ENCODE measurements at places on chromosomes 4 and X.
A peak's percentile ranks its signal among the peaks of the same experiment; 100 is the strongest.

GRCh38 chr4:155478336-155478835, 101.6 kb upstream of the MAP9 start:
- no peak for DNase-seq

- no peak for DNase-seq
Observed at GRCh38 chr4:4849106-4849505, 10.4 kb upstream of the MSX1 start.

DNA sequence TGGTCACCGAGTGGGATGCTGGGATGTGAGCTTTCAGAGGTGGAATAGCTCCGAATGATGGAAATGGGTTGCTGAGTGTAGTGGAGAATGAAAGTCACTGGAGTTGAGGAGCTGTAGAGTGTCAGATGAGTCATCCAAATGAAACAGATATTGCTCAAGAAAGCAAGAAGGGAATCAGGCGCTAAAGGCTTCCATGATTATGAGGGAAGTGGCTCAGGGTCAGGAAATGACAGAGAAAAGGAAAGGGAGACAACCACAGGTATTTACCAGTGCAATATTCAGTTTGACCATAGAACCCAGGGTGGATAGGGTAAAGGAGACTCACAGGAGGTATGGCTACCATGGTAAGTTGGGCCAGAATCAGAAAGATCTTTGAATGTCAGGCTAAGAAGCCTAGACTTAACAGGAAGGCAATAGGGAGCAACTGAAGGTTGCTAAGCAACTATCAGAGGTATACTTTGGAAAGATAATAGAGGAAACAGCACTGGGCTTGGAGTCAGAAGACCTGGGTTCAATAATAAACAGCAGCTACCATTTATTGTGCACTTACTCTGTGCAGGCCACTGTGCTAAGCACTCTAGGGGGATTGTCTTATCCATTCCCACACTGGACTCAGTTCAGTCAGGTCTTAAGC, 11.7 kb downstream of the LAS1L start:
- DNase-seq, result no peak

- no peak for DNase-seq
Observed at GRCh38 chr4:170675568-170676262, 586.0 kb upstream of the AADAT start.

DNA sequence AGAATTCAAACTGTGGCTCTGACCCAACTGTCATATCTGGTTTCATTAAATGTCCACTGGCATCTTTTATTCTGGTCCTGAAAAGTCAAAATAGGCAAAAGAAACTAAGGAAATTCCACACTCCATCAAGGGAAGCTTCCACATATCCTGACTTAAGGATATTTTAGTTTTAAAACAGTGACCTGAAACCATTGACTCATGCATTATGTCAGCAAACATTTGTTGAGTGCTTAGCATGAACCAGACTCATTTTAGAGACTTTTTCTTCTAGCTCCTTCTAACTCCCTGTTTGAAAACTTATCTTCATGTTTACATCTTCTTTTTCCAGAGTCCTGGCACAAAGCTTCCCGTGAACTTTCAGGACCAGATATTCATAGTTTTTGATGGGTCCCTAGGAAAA, 6.9 kb upstream of the CXCL1 start:
- DNase-seq, result no peak

- no peak for DNase-seq
Observed at GRCh38 chr4:87120411-87121162, 99.8 kb downstream of the KLHL8 start.

GRCh38 chr4:121712783-121713182, 16.0 kb upstream of the ANXA5 start:
- no peak for DNase-seq

GRCh38 chr4:77263247-77263646, 106.2 kb downstream of the CCNG2 start:
- no peak for DNase-seq

DNA sequence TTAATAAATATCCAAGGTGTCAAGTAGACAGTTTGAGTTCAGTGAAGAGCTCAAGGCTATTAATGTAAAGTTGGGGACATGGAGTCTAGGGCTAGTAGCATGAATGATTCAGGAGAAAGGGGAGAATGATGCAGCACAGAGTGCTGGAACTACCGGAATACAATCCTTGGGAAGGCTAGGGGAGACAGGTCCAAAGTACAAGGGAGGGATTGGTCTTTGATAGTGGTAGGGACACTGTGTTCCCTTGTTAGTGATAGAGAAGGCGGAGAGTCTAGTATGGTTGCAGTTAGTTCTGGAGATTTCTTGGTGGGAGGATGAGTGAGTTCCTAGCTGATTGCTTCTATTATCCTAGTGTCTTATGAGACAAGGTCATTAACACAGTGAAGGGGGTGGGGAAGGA, 8.7 kb downstream of the GCNA start:
- no peak for DNase-seq

- peak; percentile 12 for DNase-seq
Observed at GRCh38 chrX:45803383-45803921, 602.8 kb upstream of the DIPK2B start.

GRCh38 chrX:54786967-54787366, 11.1 kb downstream of the ITIH6 start:
- DNase-seq, result peak; percentile 25

- DNase-seq, result no peak
Observed at GRCh38 chr4:157052429-157053040, 23.4 kb upstream of the GLRB start.

- DNase-seq, result no peak
Observed at GRCh38 chr4:183618681-183619080, 40.3 kb downstream of the RWDD4 start.

DNA sequence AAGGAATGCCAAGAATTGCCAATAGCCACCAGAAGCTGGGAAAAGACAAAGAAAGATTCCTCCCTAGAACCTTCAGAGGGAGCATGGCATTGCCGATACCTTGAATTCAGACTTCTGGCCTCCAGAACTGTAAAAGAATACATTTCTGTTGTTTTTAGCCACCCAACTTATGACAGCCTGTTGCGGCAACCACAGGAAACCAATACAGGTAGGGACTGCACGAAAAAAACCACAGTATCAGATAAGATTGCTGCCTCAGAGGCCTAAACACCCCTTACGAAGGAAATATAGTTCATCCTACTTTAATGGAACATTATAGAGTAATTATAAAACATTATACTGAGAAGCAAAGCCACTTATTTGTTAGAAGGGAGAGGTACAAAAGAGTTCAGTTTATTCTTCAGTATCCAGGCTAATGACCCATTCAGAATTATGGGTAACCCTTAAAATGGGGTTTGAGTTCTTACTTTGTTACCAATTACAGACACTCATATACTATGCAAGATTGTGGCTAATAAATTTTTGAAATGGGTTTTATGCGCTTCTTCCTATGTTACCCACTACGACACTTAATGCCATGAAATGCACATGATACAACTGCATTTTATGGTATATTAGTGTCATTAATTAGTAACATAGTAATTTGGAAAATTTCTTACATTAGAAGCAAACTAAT, 37.4 kb upstream of the SMIM10L2A start:
- DNase-seq, result peak; percentile 31

GRCh38 chr4:16162891-16163290, 63.4 kb downstream of the TAPT1 start:
- no peak for DNase-seq
